Stimulated activated CD4-positive, alpha-beta T cell treated with anti-CD3 and anti-CD28 coated beads, Interleukin-12 subunit alpha, Interleukin-12 subunit beta, amount 100 ng/mL, for 24 hours (primary cell): ENCODE measurements at places on chromosomes 16 and 17.

DNA sequence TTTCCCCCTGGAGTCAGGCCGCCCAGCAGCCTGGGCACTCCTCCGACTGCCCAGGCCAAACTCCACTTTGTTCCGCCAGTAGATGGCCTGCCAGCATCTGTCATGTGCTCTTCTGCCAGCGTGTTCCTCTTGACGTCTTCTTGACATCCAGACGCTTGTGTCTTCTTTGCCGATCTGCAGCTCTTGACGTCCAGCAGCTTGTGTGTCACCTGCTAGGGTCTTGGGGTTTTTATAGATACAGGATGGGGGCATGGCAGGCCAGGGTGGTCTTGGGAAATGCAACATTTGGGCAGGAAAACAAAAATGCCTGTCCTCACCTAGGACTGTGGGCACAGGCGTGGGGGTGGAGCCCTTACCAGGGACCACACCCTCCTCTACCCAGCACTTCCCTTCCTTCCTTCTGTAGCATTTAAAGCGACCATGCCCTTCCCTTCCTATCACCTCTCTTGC is 88.7 kb downstream of the BMERB1 start:
- DNase-seq: no peak

DNA sequence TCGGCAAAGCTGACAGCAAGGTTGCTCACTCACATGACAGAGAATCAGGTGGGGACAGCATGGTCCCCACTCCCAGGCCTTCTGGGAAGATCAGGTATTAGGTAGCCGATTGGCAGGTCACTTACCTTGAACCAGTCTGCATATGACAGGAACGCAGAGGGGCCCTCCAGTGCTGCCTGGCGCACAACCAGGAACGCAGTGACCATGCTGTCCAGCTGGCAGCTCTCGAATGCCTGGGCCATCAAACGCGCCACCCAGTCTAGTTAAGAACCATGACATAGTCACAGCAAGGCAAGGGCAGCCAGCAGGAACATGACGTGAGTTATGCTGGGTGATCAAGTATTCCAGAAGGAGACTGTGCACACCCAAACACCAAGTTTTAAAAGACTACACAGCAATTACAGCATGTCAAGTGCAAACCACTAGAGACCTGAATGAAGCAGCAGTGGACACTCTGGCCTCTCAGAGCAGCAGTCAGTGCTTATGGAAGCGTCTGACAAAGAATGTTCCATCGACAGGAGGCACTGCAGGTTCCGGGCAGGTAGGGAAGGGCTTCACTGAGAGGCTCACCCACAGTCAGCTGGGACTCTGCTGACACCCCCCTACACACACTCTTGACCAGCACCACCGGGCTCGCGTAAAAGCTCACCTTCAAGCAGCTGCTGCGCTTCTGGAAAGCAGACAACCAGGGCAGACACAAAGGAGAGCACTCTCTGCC is 25.0 kb downstream of the FANCA start:
- DNase-seq: no peak

GRCh38 chr16:83970430-83970815 is 2.4 kb downstream of the NECAB2 start:
- DNase-seq: no peak

GRCh38 chr17:45389354-45389753 is 43.3 kb downstream of the ARHGAP27 start:
- DNase-seq: no peak

- DNase-seq: no peak
These were observed 21.8 kb upstream of the FOXK2 start for GRCh38 chr17:82497483-82498405.

- peak; percentile 27 for DNase-seq
These were observed 178.3 kb downstream of the PRKCB start for GRCh38 chr16:24013864-24014645.

- DNase-seq: peak; percentile 82
These were observed 182 bp upstream of the SPECC1 start for GRCh38 chr17:20009052-20009301.

- no peak for DNase-seq
These were observed 21.7 kb upstream of the SMURF2 start for GRCh38 chr17:64683796-64684195.

DNA sequence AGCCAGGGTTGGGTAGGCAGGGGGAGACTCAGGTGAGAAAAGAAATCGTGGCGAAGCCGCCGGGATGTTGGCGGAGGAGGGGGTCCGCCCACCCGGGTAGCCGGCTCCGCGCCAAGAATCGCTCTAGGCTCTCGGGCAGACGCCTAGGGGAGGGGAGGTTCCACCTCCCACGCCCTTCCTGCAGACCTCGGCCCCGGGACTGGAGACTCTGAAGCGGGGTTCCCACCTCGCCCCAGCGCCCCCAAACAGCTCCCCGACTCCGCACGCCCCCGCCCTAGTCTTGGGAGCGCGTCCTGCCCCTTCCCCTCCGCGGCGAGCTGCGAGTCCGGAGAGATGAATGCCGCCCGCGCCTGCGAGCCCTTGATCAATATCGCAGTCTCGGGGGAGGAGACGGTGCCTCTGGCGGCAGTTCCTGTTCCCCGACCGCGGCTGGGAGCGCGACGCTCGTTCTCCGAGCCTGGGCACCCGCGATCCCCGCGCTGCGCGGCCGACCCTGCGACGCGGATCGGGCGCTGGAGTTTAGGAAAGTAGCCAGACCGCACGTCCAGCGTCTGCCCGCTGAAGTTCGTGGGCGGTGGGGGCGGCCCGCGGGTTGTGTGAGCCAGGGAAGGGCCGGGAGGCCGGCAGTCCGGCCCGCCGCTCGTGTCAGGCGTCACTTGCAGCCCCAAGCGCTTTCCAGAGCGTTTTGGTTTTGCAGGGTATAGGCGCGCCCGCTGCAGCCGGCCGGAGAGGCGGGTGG is 790 bp downstream of the CRHR1 start:
- no peak for DNase-seq

DNA sequence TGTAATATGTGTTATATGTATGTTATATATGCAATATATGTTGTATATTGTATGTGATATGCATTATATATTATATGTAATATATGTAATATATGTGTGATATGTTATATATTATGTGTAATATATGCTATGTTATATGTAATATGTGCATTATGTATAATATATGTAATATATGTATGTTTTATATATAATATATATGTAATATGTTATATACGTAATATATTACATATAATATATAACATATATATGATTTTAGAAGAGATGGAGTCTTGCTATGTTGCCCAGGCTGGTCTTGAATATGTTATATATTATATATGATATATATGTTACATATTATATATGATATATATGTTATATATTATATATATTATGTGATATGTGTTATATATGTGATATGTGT is 65.5 kb upstream of the DNAH17 start:
- no peak for DNase-seq

DNA sequence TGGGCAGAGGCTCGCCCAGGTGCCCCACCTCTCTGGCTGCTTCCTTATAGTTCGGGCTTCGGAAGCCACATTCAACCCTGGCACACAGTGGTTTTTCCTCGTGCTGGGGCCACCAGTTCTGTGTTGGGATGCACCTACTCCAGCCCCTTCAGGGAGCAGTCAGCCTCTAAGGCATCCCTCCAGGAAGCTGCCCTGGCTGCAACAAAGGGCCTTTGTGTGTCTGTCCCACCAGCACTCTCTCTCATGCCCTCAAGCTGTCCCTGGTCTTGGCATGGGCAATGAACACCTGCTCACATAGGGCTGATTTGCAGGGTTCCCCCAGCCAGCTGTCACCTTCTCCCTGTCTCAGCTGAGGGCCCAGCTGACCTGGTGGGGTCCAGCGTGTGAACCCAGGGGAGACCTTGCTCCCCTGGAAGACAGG is 754 bp upstream of the NOXO1 start:
- no peak for DNase-seq
